OCI-LY7 (cell line): ENCODE measurements at places on chromosomes 13 and 19.

GRCh38 chr13:46168783-46169182 is 13.2 kb downstream of the LCP1 start:
- no peak for DNase-seq

GRCh38 chr13:113000575-113000974 is 31.6 kb downstream of the MCF2L start:
- DNase-seq: no peak

GRCh38 chr19:10501971-10502523 is 1.1 kb downstream of the KEAP1 start:
- peak; percentile 59 for DNase-seq

DNA sequence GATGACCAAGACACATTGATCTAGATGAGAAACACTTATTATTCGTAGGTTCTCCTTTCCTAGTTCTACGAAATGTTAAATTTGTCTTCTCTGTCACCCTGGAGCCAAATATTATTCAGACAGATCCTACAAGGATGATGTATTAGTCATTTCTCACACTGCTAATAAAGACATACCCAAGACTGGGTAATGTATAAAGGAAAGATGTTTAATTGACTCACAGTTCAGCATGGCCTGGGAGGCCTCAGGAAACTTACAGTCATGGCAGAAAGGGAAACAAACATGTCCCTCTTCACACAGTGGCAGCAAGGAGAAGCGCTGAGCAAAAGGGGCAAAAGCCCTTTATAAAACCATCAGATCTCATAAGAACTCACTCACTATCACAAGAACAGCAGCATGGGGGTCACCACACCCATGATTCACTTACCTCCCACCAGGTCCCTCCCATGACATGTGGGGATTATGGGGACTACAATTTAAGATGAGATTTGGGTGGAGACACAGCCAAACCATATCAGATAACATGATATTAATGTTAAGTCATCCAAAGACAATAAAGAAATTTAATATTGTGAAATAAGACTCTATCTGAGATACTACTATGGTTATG is 1248.8 kb upstream of the SLC10A2 start:
- DNase-seq: no peak

GRCh38 chr19:32818536-32818935 is 51.0 kb downstream of the SLC7A9 start:
- no peak for DNase-seq

DNA sequence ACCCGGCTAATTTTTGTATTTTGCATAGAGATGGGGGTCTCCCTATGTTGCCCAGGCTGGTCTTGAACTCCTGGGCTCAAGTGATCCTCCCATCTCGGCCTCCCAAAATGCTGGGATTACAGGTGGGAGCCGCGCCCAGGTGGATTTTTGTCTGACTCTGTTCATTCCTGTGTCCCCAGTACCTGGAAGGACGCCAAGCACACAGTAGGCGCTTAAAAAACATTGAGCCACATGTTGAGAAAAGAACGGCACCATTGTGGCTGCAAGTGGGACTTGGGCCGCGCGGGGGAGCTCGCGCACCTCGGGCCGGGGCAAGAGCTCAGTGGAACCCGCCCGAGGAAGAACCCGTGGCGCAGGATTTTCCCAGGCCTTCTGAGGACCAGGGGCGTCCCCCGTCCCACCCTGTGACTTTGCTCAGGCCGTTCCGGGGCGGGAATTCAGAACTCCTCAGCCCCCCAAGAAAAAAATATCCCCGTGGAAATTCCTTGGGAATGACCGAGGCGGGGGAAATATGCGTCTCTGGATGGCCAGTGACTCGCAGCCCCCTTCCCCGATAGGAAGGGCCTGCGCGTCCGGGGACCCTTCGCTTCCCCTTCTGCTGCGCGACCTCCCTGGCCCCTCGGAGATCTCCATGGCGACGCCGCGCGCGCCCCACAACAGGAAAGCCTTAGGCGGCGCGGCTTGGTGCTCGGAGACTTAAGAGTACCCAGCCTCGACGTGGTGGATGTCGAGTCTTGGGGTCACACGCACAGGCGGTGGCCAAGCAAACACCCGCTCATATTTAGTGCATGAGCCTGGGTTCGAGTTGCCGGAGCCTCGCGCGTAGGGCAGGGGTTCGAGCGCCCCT is 1.4 kb upstream of the ICAM1 start:
- peak; percentile 82 for DNase-seq

- DNase-seq: no peak
Observed at GRCh38 chr19:29098863-29099481, 114.0 kb downstream of the UQCRFS1 start.

DNA sequence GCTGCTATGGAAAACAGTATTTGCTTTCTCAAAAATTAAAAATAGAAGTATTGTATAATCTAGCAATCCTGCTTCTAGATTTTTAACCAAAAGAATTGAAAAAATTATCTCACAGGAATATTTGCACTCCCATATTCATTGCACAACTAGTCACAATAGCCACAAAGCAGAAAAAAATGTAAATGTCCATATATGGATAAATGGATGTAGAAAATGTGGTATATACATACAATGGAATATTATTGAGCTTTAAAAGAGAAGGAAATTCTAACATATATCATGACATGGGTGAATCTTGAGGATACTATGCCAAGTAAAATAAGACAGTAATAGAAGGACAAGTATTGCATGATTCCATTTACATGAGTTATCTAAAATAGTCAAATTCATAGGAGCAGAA is 2753.0 kb downstream of the PCDH9 start:
- no peak for DNase-seq

DNA sequence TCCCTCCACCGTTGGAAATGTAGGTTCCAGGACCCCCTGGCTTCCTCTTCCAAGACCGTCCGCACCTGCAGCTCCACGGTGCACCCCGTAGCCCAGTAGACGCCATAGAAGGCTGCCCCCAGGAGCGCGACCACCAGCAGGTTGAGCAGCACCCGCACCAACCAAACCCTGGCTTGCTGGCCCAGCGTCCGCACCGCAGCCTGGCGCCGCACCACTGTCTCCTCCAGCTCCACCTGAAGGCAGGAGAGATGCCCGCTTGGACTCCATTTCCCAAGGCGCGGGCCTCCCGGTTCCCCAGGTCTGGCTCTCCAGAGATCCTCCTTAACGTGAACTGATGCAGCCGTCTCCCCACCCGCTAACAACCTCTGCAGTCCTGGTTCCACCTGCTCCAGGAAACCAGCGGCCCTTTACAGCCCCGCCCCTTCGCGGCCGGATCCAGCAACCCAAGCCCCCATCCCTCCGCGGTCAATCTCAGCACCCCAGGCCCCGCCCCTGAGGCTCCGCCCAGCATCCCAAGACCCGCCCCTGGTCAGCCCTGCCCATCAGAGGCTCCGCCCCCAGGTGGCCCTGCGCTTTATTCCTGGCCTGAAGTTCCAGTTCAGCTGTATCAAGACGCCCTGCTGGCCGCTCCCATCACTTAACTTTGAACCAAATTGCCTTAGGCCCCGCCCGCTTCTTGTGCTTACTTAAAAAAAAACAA is 5.0 kb upstream of the LENG1 start:
- DNase-seq: no peak

DNA sequence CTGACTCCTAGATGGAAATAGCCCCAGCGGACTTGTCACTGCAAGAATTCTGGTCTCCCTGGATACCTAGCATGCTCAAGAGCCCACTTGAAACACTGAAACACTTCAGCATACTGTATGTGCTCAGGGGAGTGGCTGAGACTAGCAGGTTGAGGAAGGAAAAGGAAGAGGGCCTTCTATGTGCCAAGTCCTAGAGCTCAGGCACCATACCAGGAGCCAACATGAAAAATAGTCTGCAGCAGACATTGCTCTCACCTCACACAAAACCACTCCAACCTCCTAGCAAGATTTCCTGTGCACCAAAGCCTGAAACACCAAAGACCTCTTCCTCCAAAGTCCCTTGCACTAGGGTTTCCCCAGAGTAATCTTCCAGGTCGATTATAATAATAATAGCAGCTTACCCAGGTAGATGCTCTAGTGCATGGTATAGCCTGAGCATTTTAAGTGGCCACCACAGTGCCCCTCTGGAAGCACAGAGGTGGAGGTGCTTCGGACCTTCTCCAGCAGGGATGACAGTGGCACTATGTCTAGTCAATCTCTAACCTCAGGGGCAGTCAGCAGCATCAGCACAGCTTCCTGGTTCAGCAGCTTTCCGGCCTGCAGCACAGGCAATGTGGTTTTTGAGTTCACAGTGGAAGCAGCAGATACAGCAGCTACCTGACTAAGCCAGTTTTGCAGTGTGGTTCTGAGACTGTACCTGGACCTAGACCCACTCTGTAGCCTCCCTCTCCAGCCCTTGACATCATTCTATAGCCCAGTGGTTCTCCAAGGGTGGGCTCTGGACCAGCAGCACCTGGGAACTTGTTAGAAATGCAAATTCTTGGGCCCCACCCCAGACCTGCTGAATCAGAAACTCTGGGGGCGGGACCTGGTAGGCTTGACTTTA is 45.6 kb upstream of the UBE2L5 start:
- peak; percentile 84 for DNase-seq

DNA sequence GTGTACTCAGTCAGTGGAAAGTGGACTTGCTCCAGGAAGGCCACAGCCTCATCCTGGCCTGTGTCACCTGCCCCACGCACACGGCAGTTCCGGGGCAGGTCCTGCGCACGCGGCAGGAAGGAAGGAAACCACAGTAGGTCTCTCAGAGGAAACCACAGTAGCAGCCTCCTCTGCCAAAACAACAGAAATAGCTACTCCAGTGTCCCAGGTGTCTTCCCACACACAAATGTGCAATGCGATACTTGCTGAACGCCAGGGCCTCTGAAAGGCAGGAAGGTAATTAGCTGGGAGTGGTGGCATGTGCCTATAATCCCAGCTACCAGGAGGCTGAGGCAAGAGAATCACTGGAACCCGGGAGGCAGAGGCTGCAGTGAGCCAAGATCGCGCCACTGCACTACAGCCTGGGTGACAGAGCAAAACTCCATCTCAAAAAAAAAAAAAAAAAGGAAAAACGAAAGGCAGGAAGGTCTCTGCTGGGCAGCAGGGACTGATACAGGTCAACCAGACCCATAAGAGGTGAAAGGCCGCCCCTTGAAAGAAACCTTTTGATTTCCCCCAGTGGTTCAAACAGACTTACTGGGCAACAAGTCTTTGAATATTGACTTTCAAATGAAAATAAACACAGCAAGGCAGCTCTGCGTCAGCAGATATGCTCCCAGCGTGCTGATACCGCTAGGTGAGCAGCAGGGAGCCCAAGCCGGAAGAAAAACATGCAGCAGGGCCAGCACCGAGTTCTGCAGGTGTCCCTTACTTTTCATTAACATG is 49.5 kb downstream of the CRYL1 start:
- no peak for DNase-seq

GRCh38 chr19:280541-281009 is 10.6 kb downstream of the PLPP2 start:
- DNase-seq: no peak

- no peak for DNase-seq
Observed at GRCh38 chr13:109157275-109157674, 527.9 kb downstream of the MYO16 start.

DNA sequence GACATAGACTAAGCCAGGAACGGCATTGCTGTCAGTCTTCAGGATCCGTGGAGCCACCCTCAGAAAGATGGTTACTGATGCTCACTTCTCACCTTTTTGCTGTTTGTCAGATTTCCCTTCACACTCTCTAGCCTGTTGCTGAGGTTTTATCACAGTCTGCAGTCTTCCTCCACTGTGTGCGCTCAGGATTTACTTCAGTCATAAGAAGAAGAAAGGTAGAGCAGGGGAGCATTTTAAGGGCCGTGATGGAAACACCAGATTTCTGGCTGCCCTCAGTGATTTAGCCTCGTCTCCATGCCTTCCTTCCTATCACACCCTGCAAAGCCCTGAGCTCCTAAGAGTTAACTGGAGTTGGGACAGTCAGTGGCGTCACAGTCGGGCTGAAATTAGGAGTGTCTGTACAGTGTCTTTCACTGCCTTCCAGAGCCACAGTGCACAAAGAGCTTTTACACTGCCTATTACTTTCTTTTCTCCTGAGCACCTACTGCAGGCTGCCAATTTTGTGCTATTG is 60.0 kb upstream of the GPR183 start:
- no peak for DNase-seq

DNA sequence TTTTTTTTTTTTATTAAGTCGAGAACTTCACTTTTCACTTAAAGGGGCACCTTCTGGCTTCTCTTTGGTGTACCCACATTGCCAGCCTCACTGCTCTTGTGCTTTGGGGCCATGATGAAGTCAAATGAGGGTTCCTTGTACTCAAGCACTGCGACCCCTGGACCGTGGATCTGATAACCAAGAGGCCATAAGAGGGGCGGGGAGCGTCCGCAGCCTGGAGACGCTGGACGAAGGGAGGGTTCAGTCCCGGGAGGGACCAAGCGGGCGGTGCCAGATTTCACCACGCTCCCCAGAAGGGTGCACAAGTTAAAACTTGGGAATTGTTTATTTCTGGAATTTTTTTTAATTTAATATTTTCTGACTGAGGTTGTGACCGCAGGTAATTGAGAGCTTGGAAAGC is 53.3 kb upstream of the SOX1 start:
- DNase-seq: no peak

GRCh38 chr13:58728126-58728525 is 1096.6 kb downstream of the PCDH17 start:
- DNase-seq: no peak

- no peak for DNase-seq
Observed at GRCh38 chr13:100773923-100774663, 99.5 kb upstream of the TMTC4 start.
